ENCODE measurements at places on chromosomes 16 and 17.

DNA sequence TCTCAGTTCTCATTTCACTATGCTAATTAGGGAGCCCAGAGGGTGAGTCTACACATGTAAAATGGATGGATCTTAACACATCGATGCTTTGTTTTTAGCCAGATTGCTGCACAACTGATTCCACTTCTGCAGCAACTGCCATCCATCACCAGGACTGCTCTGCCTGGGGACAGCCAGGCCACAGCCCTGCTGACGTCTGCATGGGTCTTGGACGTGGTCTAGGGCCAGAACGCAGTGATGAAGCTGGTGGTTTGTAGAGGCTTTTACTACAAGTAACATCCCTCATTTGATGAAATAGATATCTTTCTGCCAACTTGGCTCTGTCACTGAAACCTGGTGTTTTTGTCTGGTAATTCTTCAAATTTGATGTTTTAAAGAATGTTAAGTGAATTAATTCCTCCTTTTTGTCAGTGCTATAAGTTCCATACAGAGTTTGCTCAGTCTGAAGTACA, 50.6 kb downstream of the MARCHF10 start:
- no peak for DNase-seq

GRCh38 chr16:12390644-12391043, 413.0 kb downstream of the CPPED1 start:
- DNase-seq = no peak

DNA sequence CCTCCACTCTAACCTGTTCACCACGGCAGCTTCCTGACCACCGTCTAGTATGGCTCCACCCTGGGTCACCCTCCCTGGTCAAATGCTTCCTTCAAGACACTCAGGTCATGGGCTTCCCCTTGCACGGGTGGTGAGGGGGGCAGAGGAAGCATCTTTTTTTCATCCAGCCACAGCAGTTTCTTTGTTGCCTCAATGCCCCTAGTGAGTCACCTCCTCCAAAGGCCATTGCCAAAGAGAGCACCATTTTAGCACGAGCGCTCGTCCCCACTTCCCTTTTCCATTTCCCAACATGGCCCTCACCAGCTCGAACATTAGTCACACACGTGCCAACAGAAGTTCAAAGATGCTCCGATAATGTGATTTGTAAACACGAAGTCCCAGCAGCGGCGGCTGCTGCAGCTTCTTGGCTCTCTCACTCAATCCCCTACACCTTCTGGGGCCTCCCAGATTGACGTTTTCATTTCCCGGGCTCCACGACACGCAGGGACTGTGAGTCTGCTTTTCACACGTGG, 134.6 kb downstream of the GAS7 start:
- DNase-seq = no peak

DNA sequence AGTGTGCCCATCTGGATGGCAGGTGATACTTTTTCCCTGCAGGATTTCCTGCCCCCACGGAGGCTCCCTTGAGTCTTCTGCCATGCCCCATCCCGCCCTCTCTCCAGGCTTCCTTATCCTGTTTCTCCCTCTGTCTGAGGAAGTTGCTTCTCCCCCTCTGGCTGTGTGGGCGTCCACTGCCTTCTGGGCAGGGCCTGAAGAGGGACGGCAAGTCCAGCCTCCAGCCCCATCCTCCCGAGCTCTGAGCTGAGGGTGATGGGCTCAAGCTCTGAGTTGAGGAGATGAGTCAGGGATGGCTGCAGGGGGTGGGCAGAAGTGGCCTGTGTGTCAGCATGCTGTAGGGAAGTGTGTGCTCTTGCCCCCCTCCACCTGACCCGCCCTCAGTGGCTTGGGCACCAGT, 14.2 kb upstream of the RAP1GAP2 start:
- DNase-seq = no peak

DNA sequence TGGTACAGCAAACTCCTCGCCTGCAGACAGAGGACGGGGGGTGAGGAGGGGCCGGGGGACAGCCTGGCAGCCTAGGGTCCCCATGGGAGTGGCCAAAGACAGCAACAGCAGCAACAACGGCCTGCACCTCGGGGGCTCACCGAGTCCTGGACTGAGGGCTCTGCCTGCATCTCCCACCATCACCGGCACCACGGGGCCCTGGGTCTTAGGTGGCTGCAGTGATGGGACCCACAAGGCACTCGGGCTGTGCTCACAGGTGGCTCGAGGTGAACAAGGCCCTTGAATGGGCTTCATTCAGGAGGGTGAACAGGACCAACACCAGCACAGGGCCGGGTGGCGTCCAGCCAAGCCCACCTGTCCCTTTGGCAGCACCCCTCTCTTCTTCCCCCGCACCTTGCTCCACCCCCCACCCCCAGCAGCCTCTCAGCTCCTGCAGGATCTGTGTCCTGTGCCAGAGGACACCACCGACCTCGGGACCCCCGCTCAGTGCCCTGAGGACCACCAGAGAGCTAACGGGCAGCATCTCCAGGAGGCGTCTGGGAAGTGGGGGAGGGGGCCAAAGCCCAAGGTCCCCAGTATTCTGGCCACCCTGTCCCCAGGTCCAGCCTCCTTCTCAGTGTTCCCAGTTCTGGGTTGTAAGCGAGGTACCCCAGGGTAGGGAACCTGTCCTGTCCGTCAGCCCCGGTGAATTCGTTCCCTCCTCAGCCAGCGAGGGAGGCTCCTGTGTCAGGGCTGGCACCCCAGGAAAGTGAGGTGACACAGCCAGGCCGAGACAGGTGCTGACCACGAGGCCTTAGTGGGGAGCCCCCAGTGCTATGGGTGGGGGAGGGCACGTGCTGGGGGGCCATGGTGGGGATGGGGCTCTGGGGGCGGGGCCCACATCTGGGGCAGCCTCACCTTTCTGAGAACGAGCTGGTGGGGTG, 94.3 kb downstream of the TBC1D16 start:
- no peak for DNase-seq

DNA sequence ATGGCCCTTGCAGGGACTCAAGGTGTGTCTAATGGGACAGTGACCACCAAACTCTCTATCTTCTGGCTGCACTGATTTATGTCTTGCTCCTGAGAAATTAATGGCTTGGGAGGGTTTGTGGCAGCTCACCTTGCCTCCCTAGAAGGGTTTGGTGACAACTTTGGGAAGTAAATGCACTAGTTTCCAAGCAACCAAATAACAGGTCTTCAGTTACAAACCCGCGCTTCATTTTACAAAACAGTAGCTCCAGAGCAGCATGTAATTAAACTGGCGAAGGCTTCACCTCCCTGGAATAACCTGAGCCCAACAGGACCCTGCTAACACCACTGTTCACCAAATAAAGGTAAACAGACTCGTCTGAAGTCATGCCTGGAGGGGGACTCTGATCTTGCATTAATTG, 318.3 kb downstream of the SLC39A11 start:
- DNase-seq = no peak

DNA sequence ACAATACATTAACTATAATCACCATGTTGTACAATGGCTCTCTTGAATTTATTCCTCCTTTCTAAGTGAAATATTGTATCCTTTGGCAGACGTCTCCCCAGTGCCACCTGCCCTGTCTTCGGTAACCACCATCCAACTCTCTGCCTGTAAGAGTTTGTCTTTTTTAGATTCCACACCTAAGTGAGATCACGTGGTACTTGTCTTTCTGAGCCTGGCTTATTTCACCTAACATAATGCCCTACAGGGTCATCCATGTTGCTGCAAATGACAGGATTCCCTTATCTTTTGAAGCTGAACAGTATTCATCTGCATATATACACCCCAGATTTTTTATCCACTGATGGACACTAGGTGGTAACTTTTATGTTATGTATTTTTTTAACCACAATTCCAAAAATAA, 24.2 kb downstream of the ORC6 start:
- no peak for DNase-seq

GRCh38 chr17:35621768-35622167, 34.6 kb downstream of the AP2B1 start:
- DNase-seq = no peak

GRCh38 chr16:87880117-87880696, 10.9 kb upstream of the SLC7A5 start:
- DNase-seq = no peak

GRCh38 chr16:87604634-87605111, 2.4 kb downstream of the JPH3 start:
- DNase-seq = no peak

- DNase-seq = no peak
These were observed 54.6 kb downstream of the ABR start for GRCh38 chr17:1124896-1125787.
